ENCODE measurements at places on chromosomes 11 and 22.

- no peak for DNase-seq
Measured at GRCh38 chr11:10658621-10659338, 34.8 kb downstream of the IRAG1 start.

DNA sequence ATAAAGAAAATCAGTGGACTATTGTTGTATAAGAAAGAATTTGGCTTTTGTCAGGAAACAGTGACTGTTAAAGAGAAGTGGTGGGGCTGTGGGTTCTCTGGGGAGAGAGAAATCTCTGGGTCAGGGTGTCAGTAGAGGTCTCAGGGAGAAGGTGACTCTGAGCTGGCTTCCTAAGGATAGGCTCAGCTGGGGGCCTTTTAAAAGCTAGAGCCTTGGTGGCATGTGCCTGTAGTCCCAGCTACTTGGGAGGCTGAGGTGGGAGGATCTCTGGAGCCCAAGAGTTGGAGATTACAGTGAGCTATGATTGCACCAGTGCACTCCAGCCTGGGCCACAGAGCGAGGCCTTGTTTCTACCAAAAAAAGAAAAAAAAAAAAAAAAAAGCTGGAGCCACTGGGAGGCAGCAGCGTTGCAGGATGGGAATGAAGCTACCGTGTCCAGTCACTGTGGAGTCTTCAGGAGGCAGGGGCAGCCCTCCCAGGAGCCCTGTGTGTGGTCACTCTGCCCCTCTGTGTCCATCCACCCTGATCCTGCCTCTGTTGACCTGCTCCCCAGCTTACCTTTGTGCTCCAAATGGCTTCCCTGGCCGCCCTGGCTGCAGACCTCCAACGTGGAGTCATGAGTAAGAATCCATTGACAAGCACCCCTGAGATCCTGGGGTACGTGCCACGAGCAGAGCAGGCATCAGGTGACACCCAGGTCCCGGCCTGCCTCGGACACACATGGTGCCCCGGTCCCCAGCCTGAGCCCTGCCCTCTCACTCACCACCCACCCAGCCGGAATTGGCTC is 5.4 kb upstream of the MIF start:
- DNase-seq, result no peak

GRCh38 chr11:134261626-134262488 is 8.5 kb downstream of the ACAD8 start:
- DNase-seq, result no peak

- DNase-seq, result peak; percentile 63
Measured at GRCh38 chr22:38056969-38057891, at the start of gene PICK1. PICK1 (plus strand) TSS chr22:38057404; CDS start chr22:38057810, 406 bp downstream.

DNA sequence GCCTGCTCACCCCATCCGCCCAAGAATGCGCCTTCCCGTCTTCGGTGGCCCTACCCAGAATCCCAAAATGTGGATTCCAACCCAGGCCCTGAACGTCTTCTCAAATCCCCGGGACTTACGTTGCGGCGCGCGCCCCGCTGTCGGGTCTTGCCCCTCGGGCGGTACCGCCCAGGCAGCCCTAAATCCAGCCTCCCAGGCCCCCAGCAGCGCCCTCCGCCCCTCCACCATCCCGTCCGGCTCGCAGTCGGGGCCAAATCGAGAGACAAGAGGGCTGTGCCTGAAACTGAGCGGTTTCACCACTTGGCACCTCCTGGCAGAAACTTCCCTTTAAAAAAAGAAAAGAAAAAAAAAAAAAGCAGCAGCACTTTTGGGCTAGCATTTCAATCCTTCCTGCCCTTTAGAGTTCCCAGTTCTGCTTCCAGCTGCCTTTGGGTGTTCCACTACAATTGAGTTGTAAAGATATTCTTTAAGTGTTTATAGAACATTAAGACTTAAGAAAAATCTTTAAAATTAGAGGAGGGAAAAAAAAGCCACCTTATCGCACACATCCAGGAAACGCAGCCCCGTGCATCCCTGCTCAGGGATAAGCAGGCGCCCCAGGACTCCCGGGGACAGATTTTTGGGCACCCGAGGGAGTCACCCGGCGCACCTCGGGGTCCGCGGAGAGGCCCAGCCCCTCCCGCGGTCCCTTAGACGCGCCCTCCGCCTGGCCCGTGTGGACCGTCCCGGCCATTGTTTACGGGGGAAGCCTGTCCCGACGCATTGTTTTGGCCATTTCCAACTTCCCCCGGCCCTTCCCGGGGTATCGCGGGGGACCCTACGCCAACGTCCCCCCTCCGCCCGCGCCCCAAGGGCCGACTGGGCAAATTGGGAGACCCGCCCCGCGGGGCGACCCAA is 57.6 kb downstream of the KCNJ4 start:
- no peak for DNase-seq

DNA sequence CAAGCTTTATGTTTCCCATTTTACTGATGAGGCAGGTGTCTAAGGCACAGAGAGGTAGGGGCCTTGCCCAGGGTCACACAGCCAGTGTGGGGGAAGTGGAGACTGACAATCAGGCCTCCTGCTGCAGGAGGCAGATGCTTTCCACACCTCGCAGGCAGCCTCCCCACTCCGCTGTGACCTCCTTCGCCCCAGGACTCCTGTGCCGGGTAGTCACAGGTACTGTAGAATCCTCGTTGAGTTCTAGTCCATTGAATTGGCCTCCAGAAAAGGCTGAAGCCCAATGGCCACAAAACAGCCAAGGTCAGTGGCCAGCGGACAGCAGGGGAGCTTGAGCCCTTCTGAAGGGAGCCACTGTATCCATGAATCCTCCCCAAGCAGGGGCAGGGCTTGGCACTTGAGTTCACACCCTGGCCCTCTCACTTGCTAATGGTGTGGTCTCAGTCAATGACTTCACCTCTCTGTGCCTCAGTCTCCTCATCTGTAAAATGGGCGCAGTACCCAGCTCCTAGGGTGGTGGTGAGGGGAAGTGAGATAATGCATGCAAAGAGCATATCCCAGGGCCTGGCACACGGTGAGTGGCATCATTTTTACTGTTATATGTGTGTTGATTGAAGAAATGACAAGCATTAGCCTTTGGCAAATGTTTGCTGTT is 1.1 kb upstream of the FXYD2 start:
- DNase-seq, result no peak

- no peak for DNase-seq
Measured at GRCh38 chr22:28241656-28242290, 322.7 kb upstream of the PITPNB start.

All from activated CD8-positive, alpha-beta memory T cell treated with anti-CD3 and anti-CD28 coated beads for 4 hours (primary cell).